ENCODE measurements at places on chromosomes 2 and 18.

DNA sequence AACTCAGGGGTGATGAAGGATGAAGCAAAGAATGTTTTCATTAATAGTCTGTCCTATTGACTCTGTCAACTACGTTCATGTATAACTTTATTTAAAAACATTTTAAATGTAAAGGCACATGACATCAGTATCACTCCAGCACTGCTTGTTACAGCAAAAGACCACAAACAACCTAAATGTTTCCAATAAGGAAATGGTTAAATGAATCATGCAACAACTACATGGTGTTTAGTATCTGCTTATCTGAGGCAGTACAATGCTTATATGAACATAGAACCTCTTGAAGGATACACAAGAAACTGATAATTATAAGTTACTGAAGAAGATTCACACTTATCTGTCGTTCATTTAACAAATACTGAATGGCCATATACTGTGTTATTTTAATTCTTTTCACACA, 8.4 kb downstream of the BARD1 start:
- DNase-seq = no peak

DNA sequence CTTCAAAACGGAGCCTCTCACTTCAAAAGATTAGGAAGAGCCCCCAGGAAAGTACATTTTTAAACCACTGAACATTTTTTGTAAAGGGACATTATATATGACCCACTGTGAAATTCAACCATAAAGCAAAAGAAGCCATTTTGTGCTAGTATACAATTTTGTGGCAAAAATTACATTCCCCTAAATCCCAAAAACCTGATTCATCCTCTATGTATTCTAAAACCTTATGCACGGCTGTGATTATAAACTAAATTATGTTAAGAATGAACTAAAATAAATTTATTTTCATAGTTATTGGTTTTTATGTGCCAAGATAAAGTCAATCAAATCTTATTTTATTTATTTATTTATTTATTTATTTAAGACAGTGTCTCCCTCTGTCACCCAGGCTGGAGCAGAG, 48.5 kb downstream of the RTN4 start:
- DNase-seq = peak; percentile 42

- no peak for DNase-seq
Measured at GRCh38 chr2:15355386-15355785, 205.7 kb downstream of the NBAS start.

DNA sequence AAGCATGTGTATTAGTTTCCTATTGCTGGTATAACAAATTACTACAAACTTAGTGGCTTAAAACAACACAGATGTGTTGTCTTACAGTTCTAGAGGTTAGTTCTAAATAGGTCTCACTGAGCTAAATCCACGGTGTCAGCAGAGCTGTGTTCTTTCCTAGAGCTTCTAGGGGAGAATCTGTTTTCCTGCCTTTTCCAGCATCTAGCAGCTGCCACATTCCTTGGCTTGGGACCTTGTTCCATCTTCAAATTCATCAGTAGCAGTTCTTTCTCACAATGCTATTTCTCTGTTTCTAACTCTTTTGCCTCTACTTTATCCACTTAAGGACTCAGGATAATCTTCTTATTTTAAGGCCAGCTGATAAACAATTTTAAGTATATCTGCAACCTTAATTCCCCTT, 32.2 kb upstream of the CREB1 start:
- DNase-seq = no peak

DNA sequence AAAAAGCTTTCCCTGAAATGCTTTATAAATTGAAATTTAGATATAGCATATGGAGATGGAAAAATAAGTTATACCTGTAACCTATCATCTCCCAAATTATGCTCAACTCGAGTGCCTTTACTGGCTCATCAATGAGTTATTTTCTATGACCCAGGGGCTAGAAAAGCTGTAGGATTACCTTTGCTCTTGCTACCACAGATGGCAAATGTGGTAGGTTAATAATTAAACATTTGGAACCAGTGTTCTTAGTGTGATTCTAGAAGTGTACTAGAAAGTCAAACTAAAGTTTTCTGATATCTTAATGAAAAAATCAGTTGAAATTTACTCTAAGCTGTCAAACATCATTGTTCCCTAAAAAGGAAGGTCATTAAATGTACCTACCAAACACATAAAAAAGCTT, 22.5 kb downstream of the ALS2 start:
- no peak for DNase-seq

GRCh38 chr2:203982276-203982675, 45.7 kb downstream of the ICOS start:
- no peak for DNase-seq

DNA sequence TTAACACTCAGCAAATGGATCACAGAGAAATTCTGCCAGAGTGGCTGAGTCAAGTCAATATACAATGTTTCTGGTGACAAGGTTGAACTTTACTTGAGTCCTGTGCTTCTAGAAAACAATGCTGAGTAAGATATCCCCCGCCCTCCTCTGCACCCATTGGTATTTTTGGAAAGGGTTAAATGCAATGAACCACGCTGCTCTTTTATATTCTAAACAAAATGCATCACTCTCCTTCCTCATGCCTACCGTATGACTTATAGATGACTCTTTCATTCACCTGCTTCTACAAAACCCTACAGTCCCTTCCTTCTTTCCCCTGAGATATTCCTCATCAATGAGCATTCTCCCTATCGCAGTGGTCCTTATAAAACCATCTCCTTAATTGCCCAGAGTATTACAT, 168.8 kb downstream of the TXNL1 start:
- no peak for DNase-seq

DNA sequence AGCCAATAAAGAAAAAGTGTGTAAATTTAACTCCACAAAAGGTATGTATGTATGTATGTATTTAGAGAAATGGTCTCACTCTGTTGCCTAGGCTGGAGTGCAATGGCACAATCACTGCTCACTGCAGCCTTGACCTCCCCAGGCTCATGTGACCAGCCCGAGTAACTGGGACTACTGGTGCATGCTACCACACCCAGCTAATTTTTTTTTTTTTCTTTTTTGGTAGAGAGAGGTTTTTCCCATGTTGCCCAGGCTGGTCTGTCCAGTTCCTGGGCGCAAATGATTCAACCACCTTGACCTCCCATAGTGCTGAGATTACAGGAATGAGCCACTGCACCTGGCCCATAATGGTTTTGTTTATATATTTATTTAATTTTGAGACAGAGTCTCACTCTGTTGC, 67.1 kb downstream of the CERKL start:
- no peak for DNase-seq

DNA sequence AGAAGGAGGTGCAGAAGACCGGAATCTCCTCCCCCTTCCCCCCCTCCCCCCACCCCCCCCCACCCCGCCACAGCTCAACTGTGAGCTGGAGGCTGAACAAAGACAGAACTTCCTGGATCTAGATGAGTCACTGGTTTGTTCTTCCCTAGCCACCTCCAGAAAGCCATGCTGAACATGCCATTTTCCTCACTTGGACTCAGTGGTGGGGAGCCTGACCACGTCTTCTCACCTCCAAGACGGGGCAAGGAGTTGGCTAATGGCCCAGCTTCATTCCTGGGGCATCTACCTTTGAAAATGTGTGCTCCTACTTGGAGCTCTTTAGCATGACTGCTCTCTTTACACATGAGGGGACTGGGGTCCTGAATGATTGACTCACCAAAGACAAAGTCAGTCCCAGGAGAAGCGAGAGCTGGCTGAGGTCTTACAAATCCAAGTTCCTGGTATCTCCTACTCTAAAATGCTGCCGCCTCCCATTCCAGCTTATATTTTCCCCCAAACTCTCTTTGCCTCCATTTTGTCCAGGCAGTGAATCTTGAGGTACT, 22.6 kb upstream of the FZD5 start:
- no peak for DNase-seq

GRCh38 chr2:43218155-43218701, 8.2 kb downstream of the ZFP36L2 start:
- DNase-seq = no peak

- no peak for DNase-seq
Measured at GRCh38 chr2:620004-620403, 57.2 kb downstream of the TMEM18 start.
